ENCODE measurements at places on chromosomes 1 and 21. TPM values are rescaled to one million over a fixed set of nuclear protein-coding genes. Genes with fewer than 3 reads are reported as not detected.
A peak's percentile ranks its signal among the peaks of the same experiment; 100 is the strongest.

Gene SPATA17
- 0.59 TPM for total RNA-seq

Gene SPRR1A
- total RNA-seq, result not detected

Gene VAMP3
- 81.2 TPM for total RNA-seq

Gene C4BPB
- 3.1 TPM for total RNA-seq

Gene LSM10
- 49.5 TPM for total RNA-seq

Gene NIBAN1
- total RNA-seq, result 34.7 TPM

DNA sequence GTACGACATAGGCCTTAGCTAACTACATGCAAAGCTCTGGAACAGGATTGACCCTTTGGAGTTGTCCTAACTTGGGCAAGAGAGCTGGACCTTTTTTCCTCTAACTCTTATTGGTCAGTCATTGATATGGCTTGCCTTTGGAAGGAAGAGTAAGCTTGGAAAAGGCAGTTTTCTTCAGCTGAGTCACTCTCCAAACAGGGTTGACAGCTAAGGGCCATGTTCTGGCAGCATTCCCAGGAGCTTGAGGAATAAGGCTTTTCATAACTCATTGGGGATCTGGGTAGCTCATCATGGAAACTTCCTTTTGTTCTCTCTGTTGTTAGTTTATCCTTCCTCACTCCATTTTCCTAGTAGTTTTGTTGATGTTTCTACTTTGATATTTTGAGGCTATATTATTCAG is 14.5 kb upstream of the ERRFI1 start:
- DNase-seq, result peak; percentile 86

- DNase-seq, result no peak
Measured at GRCh38 chr1:235485558-235485957, 18.7 kb downstream of the B3GALNT2 start.

DNA sequence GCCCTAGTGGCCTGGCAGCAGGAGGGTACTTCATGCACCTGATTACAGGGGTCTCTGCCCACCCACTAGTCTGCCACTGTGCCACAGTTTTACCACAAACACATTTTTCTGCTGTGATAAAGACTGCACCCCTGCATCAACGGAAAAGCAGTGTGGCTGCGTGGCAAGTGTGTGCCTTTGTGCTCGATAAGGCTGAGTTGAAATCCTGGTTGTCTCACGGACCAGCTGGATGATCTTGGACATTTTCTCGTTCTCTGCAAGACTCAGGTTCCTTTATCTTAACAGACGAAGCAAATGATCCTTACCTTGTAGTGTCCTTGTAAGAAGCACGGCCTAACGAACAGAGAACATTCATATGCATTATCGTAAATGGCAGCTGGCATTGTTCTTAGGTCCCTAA is 10.2 kb downstream of the GRHL3 start:
- DNase-seq, result no peak

DNA sequence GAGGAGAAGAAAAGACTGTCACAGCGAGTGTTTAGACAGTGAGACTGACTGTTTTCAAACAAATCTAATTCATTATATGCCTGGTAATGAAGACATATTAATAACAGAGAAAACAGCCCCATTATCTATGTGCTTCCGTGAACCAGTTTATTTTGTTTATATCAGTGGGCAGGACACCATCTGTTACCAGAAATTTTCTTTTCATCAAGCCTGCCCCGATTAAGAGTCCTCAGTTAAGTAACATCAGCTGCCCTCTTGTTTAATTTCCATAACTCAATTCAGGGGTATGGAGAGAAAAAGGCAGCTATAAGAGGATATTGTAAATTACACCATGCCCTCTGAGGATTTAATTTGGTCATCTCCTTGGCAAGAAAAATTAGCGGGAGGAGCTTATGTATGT is 94.0 kb downstream of the TMEM200B start:
- no peak for DNase-seq

DNA sequence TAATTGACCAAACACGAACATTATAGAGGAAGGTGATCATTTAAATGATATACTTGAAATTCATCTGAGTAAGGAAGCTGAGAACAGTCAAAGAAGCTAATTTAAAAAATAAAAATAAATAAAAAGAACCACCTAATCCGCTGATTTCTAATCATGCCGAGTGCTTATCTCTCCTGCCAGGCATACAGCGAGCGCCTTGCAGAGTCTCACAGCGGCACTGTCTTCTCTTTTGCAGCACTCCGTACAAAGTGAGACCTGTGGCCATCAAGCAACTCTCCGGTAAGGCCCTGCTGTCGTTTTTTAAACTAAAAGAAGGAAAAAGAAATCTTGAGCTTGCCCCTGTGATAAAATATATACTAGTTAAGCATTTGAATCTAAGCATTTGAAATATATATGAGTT is 45.3 kb downstream of the PDE9A start:
- DNase-seq, result no peak

GRCh38 chr1:91997607-91998195 is 32.1 kb upstream of the EPHX4 start:
- DNase-seq, result no peak

DNA sequence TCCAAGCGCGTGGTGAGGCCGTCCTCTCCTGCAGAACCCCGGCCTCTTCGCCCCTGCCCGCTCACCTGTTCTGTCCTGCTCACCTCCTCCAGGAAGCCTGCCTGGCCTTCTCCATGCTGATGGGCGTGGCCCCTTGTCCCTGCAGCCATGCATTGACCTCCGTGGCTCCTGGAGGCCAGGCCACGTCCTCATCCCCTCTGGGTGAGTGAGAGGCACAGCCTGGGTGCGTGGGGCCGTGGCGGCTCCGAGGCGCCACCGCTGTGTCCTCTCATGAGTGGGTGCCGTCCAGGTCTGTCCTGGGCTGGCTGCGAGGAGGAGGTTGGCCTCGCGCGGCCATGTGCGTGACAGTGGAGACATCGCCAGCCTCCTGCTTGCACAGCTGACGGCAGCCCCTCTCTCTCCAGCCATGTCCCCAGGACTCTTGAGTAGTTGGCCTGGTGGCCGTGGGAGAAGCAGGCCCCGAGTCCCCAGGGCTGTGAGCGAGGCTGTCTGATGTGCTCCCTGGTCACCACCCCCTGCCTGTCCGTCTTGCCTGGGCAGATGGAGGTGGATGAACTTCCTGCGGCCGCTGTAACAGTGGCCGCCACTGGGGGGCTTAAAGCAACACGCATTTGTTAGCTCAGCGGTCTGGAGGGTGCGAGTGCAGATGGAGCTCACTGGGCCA is 58.1 kb downstream of the PRKCZ start:
- DNase-seq, result no peak

- DNase-seq, result no peak
Measured at GRCh38 chr1:16954579-16954978, 25.8 kb downstream of the MFAP2 start.
